Transverse colon (tissue), 4 donors: ENCODE measurements at places on chromosomes 4 and X. TPM values are rescaled to one million over a fixed set of nuclear protein-coding genes. Genes with fewer than 3 reads are reported as not detected.

DNA sequence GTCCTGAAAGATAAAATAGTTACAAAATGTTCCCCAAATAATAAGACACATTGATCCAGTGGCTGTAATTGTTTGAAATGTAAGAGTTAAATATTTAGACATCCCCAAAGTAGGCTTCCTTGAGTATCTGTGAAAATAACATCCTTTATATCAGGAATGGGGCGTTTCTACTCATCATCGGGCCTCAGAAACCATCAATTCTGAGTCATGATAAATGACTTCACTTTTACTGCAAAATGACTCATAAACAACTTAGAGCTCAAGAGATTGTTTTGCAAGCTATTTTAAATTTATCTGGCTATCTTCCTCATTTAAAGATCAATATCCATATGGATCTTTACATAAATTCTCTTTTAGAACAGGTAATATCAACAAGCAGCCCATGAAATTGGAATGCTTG, 369.4 kb upstream of the CNKSR2 start:
- no peak for DNase-seq

DNA sequence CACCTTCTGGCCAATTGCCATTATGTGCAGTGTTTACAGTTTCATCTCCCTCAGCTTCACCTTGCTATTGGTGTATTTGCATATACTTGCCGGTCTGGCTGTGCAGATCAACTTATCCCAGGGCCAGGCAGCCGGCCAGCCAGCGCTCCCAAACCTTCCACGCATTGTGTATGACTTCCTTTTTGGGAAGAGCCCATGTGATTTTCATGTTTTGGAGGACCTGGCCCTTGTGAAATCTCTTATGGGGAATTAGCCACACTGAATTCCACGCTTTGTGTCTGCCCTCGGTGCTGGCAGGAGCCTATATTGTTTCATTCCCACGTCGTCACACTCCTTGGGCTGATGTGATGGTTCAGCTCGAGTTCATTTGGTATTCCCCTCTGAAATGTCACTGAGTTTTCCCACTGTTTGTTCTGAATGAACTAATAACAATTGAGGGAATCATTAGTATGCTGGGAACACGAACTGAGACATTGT, 6.0 kb upstream of the PDLIM3 start:
- peak; percentile 23 for DNase-seq

DNA sequence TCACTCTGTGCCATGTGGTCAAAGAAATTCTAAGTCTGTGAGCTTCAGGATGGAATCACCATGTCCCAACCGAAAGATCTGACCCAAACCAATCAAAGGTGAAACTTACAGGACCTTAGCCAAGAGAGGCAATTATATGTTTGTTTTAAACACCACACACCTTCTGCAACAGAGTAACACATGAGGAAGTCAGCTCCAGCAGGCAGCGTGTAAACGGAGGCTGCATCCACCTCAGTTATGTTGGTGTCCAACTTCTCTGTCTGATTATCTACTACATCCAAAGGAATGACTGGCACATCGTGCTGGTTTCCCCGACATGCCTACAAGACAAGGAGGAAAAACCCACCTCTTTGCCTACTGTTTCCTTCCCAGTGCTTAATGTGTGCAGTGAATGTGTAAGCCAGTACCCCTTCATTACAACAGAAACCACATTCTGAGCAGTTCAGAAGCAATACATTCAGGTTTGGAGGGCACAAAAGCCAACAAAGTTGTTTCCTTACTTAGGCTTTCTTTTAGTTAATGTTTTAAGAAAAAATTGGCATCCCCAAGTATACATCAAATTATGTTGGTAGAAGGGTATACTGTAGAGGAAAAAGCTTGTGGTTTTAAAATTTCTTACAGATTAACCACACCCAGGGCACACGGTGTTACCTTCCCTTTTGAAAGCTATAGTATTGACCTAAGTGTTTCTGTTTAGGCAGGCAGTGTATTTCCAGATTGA, 12.4 kb downstream of the CASP6 start:
- no peak for DNase-seq

The NUDT10 gene
- 1.5 TPM for total RNA-seq

The USP17L17 gene
- total RNA-seq: not detected

DNA sequence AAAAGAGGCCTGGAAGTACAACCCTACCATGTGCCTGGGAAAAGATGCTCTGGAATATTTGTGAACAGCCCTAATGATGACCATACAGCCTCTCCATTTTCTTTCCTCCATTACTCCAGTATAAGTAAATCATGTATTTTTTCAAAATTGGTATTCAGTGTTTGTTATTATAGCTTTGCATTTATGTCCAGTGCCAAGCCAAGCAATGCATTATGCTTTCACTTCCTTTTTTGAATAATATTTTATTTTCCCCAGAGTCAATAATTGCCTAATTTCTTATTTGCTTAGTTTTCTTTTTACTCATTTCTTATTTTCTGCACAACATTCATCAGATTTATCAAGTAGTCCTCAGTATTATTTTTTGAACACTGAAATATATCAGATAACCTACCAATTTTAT, 49.3 kb upstream of the EOLA2 start:
- DNase-seq: no peak

The PDZD4 gene
- total RNA-seq: 4.9 TPM

DNA sequence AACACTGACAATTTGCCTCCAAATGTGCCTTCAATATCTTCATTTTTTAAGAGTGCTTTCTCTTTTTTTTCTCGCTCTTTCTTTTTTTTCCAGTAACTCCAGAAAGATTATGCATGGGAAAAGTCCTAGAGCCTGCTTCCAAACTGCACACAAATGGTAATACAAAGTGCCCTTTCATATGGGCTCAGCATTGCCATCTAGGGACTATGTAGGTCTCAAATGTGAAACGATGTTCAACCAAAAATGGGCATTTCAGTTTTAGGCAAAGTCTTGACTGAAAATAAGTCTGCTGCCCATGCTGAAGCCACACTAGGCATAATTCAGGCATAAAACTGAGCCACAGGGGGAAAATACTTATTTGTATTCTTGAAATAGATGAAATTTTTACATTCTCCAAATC, 65.6 kb downstream of the SYNPO2 start:
- DNase-seq: no peak

GRCh38 chr4:82984459-82984858, 26.2 kb downstream of the LIN54 start:
- DNase-seq: no peak
